ENCODE measurements at places on chromosomes 5 and 9. TPM values are rescaled to one million over a fixed set of nuclear protein-coding genes. Genes with fewer than 3 reads are reported as not detected.

Gene SCGB3A1
- 2.7 TPM for polyA plus RNA-seq

Gene FAXDC2
- polyA plus RNA-seq: 43.7 TPM

Gene GRM6
- polyA plus RNA-seq: not detected

Gene KLF9
- 45.6 TPM for polyA plus RNA-seq

Gene PCDHA8
- not detected for polyA plus RNA-seq

Gene FBP1
- 16.9 TPM for polyA plus RNA-seq

Gene CD74
- polyA plus RNA-seq: 1,292 TPM

Gene TXNDC8
- polyA plus RNA-seq: not detected

Gene EMB
- polyA plus RNA-seq: 7.6 TPM

Gene TNFSF8
- polyA plus RNA-seq: 5.2 TPM

Gene C8G
- not detected for polyA plus RNA-seq

Gene MYOT
- 0.51 TPM for polyA plus RNA-seq

Gene NAIP
- 4.0 TPM for polyA plus RNA-seq

Gene DAB2IP
- 9.3 TPM for polyA plus RNA-seq

Gene GABRA1
- polyA plus RNA-seq: not detected

Gene RNF14
- 28.7 TPM for polyA plus RNA-seq

Gene IFNA21
- not detected for polyA plus RNA-seq

Gene AQP7
- polyA plus RNA-seq: 3.2 TPM

Gene LRRC19
- polyA plus RNA-seq: not detected

Gene RMRP
- polyA plus RNA-seq: 126 TPM

Gene ICE1
- 10.7 TPM for polyA plus RNA-seq

Gene TRIM14
- 2.3 TPM for polyA plus RNA-seq

Gene F2RL2
- polyA plus RNA-seq: 0.97 TPM

Gene PCDHB4
- polyA plus RNA-seq: 5.0 TPM

Gene HTR4
- 0.07 TPM for polyA plus RNA-seq

Gene SLU7
- 26.9 TPM for polyA plus RNA-seq

Gene RASGRF2
- polyA plus RNA-seq: 8.6 TPM

Gene SLIT3
- polyA plus RNA-seq: 10.3 TPM

Gene SLC6A7
- polyA plus RNA-seq: 0.02 TPM

Gene CEP72
- 1.6 TPM for polyA plus RNA-seq

Gene TYRP1
- 0.22 TPM for polyA plus RNA-seq

Gene DNAH5
- polyA plus RNA-seq: 0.01 TPM

Gene TSLP
- polyA plus RNA-seq: 0.56 TPM

Gene SLC27A6
- polyA plus RNA-seq: 5.2 TPM

Gene WNT8A
- not detected for polyA plus RNA-seq

Gene MTX3
- 8.2 TPM for polyA plus RNA-seq

Gene ASTN2
- 4.2 TPM for polyA plus RNA-seq

Gene ADAMTS16
- polyA plus RNA-seq: 16.9 TPM

Gene APBA1
- 6.8 TPM for polyA plus RNA-seq

Gene FST
- 9.6 TPM for polyA plus RNA-seq

Gene FGF18
- polyA plus RNA-seq: 0.33 TPM

Gene SMIM33
- polyA plus RNA-seq: not detected

Gene PRRC2B
- polyA plus RNA-seq: 182 TPM

Gene NEK6
- 23.0 TPM for polyA plus RNA-seq

Gene SHOC1
- 0.02 TPM for polyA plus RNA-seq

Gene LHFPL2
- polyA plus RNA-seq: 20.3 TPM

Gene ACTBL2
- polyA plus RNA-seq: not detected

Gene CCNH
- 26.0 TPM for polyA plus RNA-seq

Gene BRINP1
- polyA plus RNA-seq: 0.08 TPM

Gene SLC46A2
- 0.04 TPM for polyA plus RNA-seq

Gene CRHBP
- polyA plus RNA-seq: 3.7 TPM

Gene INSL4
- not detected for polyA plus RNA-seq

Gene PCDHB15
- 8.2 TPM for polyA plus RNA-seq

Gene ENTPD8
- 0.11 TPM for polyA plus RNA-seq

Gene WASHC1
- 19.4 TPM for polyA plus RNA-seq

Gene NEUROG1
- not detected for polyA plus RNA-seq

All from ovary (tissue), 10 donors.